Cortex of kidney (tissue), 1 donor: ENCODE measurements at places on chromosomes 7 and 10.

DNA sequence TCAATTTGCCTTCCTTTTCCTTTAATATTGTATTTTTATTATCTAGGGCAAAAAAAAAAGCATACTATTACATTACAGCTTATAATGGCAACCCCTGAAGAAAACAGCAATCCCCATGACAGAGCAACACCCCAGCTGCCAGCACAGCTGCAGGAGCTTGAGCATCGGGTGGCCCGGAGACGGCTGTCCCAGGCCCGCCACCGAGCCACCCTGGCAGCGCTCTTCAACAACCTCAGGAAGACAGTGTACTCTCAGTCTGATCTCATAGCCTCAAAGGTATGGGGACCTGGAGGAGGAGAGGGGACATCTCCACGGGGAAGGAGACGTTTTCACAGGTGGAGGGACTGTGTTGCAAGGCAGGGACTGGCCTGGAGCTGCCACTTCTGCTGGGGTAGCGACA lies 6.8 kb downstream of the STRA8 start:
- DNase-seq, result no peak

DNA sequence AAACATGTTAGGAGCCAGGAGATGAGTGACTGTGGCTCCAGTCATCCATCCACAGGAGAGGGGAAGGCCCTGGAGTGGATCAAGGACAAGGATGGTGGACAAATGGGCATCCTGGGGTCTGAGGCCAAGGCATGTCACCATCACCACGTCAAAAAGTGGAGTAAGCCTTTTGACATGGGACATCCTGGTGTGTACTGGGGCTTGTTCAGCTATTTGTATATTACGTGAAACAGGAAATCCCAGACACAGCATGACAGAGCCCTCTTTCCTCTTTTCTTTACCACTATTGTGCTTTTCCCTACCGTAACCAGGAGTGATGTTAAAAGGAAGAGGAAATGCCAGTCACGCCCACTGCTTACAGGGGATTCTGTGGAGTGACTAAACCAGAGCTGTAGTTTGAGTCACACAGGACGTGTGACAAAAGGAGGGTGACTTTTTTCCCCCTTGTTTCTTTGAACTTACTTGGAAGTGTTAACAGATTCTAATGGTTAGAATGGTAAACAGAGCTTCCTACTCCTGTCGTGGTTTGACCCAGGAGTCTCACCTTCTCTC lies 15.4 kb downstream of the ACSL5 start:
- no peak for DNase-seq

GRCh38 chr7:150370612-150371071 lies 2.0 kb downstream of the REPIN1 start:
- no peak for DNase-seq

- DNase-seq, result no peak
These were observed 25.9 kb downstream of the SMNDC1 start for GRCh38 chr10:110278562-110279406.

DNA sequence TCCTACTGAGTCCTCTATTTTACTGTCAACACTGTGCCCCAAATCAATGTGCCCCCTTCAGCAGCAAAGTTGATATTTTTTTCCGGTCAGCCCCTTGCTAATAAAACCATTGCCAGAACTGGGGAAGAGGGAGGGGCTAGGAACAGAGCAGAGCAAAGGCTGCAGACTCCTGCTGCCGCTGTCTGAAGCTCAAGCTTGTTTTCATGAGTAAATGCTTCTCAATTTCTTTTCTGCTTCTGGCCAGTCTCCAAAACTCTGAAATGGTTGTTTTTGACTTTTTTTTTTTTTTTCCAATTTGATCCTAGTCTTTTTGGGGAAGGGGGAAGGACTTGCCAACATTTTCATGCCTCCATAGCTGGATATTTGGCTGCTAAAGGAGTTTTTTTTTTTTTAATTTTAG lies 26.7 kb upstream of the PROSER2 start:
- no peak for DNase-seq

GRCh38 chr10:70121281-70121949 lies 11.2 kb downstream of the AIFM2 start:
- DNase-seq, result no peak

- no peak for DNase-seq
These were observed 245.6 kb upstream of the ETV1 start for GRCh38 chr7:14235056-14235455.

DNA sequence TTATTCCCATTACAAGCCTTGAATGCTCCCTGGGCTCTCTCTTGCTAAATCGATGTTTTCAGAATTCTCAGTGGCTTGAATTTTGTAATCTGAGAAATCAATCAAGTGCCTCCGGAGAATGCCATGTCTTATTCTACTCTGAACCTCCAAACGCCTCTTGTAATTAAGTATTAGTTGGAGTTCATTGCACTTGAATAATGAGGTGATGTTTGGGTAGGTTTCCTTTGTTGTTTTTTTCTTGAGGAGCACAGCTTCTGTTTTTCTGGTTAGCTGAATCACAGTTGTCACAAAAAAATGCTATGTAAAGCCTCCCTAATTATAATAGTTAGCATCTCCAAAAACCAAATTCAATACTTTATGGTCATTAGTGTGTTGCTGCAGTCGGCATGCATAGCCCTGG lies 100.3 kb downstream of the PLPP4 start:
- DNase-seq, result no peak

DNA sequence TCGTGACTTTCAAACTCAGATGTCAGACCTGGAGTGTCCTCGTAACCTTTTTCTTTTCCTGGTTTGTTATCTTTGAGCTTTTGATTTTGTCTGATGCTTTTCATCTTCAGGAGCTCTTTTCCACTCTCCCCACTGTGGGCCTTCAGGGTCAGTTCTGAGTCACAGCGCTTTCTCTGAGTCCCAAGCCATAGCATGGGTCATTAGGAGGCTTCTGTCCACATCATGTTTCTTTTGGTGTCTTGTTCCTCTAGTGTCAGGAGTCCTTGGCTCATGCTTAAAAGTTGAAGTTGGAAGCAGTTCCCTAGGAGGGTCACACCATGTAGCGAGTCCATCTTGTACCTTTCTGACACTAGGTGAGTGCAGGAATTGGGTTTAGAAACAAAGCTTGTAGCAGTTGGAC lies 40.3 kb downstream of the DAGLB start:
- no peak for DNase-seq

DNA sequence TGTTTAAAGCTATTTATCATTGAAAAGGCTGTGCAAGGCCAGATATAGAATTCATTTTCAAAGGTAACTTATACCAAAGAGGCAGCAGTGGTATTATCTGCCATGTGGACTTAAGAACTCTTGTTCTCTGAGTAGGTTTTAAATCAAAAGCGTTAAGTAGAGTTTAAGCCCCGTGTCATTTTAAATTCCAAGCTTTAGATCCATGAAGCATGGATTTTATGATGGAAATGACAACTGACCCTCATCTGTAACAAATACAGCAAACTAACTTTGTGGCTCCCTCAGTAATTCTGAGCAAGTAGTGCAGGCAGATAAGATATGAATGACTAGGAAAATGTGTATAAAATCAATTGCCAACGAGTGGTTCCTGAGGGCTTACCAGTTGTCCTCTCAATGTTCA lies 247.0 kb downstream of the WDR11 start:
- no peak for DNase-seq

- DNase-seq, result no peak
These were observed 55.9 kb upstream of the PDZD8 start for GRCh38 chr10:117431160-117431559.

- DNase-seq, result no peak
These were observed 79.1 kb upstream of the RET start for GRCh38 chr10:42997849-42998165.

- no peak for DNase-seq
These were observed 5.7 kb downstream of the PSMG3 start for GRCh38 chr7:1563981-1564602.

DNA sequence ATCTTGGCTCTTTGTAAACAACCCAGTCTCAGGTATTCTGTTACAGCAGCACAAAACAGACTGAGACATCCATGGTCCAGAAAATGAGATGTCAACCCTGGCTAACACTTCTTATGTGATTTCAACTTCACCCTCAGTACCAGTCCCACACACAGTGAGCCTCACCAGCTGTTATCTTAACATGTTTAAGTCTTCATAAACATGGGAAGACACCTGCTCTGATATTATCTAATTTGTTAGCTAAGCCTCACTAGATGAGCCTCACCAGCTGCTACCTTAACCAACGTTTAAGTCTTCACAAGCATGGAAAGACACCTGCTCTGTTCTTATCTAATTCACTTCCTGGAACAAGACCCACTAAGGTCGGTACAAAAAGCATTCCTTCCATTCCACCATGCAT lies 130.8 kb downstream of the CALN1 start:
- DNase-seq, result no peak

DNA sequence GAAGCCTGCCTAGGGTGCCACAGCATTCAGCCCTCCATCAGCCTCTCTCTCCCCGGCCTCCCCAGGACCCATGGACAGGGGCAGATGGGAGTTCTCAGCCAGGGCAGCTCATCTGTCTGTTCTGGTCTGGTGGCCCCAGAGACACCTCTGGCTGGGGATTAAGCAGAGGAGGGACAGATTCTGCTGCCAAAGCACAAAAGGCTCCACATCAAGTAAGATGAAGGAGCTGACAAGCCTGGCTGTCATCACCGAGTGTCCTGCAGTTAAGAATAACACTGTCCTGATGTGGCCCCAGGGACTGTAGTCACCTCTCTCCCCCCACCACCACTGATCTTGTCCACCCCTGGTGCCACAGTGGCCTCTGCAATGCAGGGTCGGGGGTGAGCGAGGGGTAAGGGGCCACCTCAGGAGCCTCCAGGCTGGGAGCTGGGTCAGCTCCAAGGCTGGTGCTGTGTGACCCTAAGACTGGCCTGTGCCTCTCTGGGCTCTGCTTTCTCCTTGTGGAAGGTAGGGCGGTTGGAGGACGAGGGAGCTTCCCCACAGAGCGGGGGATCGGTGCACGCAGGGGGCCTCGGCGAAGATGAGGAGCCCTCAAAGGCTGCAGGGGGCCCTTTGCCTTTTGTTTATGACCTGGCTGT lies 18.7 kb downstream of the C10orf105 start:
- DNase-seq, result no peak

DNA sequence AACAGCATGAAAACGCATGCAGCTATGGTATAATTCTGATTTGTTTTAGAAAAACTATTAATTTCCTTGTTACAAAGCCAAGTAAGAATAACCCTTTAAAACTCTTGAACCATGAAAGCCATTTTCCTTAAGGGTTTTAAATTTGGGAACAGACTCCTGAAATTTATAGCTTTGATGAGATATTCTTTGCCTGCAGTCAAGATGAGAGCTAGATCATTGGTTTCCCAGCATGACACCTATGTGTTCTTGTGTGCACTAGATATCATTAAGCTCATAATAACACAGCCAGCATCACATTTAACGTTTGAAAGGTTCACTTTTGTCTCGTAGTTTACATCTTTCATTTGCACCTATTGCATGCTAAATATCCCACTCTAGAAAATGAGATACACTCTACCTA lies 202.2 kb downstream of the PHF14 start:
- DNase-seq, result no peak

- DNase-seq, result no peak
These were observed 66.2 kb downstream of the TBXAS1 start for GRCh38 chr7:139895141-139895829.

- no peak for DNase-seq
These were observed 49.2 kb downstream of the BTRC start for GRCh38 chr10:101403161-101403560.

DNA sequence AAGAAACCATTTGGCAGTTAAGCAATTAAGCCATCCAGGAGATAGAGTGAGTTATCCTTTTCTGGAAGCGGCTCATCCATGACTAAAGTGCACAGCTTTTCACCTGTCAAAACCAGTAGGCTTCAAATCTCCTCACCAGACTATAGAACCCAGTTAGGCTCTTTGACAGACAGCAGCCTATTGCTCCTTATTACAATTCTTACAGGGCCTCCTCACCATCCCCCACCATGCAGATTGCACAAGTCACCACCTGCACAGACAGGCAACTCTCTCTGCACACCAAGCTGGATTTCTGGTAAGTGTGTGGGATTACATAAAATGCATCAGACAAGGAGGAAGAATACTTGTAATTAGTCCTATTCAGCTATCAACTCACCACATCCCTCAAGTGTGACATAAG lies 301.6 kb downstream of the SNX13 start:
- no peak for DNase-seq

- DNase-seq, result no peak
These were observed 125.5 kb downstream of the PON1 start for GRCh38 chr7:95198863-95199262.

DNA sequence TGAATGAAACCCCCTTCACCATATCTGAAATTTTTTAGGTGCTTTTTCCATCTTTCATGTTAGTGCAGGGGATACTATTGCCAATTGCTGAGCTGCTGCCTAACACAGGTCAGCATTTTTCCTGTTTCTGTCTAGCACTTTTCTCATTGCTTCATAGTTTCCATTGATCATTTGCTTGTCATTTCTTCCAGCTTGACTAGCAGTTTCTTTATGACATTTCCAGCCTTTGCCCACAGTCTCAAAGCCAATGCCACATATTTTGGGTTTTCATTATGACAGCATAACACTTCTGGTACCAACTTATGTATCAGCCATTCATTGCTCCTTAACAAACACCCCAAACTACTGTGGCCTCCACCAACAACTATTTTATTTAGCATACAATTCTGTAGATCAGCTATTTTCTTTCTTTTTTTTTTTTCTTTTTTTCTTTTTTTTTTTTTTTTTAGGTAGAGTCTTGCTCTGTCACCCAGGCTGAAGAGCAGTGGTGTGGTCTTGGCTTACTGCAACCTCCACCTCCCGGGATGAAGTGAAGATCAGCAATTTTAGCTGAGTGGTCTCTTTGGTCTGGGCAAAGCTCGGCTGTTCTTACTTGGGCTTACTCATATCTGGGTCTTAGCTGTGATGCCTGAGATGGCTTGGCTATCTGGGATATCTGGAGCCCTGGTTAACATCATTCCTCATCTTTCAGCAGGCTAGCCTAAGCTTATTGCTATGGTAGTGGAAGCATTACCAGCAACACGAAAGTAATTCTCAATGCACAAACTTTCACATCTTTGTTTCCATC lies 102.3 kb downstream of the EPC1 start:
- DNase-seq, result no peak

- no peak for DNase-seq
These were observed 4.5 kb upstream of the TFPI2 start for GRCh38 chr7:93894966-93895640.

GRCh38 chr10:103926722-103927319 lies 8.8 kb upstream of the STN1 start:
- DNase-seq, result no peak

- DNase-seq, result no peak
These were observed 109.8 kb downstream of the GRID1 start for GRCh38 chr10:86256690-86257315.

- no peak for DNase-seq
These were observed 23.1 kb upstream of the ZNF107 start for GRCh38 chr7:64642875-64643274.

DNA sequence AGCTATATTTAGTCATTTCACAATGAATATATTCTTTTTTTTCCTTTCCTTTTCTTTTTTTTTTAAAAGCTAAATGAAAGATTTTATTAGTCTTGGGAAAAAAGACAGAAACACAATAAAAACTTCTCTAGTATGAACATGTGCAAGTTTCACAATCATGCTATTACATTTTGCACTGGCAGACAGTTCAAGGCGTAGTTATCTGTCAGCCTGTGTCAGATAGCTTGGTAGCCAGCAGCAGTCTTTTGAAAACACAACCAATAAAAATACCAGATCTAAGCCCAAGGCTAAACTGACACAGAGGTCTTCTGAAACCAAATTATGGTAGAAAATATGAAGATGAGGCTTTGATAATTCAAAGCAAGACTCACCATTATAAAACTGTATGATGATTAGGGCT lies 205.8 kb upstream of the TEX47 start:
- DNase-seq, result no peak

- no peak for DNase-seq
These were observed 413.6 kb downstream of the PLXNA4 start for GRCh38 chr7:132162556-132163144.
